Activated naive CD4-positive, alpha-beta T cell treated with anti-CD3 and anti-CD28 coated beads for 36 hours (primary cell): ENCODE measurements at places on chromosomes 3 and 15. TPM values are rescaled to one million over a fixed set of nuclear protein-coding genes. Genes with fewer than 3 reads are reported as not detected.

GRCh38 chr3:86420990-86421739, 569.8 kb downstream of the VGLL3 start:
- DNase-seq: no peak

DNA sequence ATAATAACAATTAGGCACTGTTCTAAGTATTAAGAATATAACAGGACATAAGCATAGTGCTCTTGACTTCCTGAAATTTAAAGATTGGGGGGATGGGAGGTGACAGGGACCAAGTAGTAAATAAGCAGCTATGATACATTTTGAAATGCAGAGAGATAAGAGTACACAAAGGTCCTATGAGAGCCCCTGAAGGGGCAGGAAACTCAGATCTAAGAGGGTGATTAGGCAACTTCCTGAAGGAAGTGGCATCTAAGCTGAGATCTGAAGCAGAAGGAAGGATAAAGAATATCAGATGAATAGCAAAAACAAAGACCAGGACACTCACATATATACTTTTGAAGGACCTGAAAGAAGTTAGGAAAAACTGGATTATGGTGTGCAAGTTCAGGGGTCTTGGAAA, 415.2 kb upstream of the FRG2C start:
- no peak for DNase-seq

GRCh38 chr15:63872759-63873510, 39.2 kb upstream of the HERC1 start:
- DNase-seq: no peak

DNA sequence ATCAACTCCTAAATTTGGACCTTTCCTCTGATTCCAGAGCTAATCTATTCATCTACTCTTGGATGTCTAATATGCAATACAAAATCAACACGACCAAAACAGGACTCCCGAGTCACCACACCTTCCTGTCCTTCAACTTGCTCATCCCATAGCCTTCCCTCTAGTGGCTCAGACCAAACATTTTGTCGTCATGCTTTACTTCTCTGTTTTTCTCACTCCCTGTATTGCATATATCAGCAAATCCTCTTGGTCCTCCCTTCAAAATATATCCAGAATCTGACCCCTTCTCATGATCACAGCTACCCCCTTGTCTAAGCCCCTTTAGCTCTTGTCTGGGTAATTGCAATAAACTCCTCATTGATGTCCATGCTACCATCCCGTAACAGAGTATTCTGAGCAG, 30.5 kb upstream of the DCP1A start:
- no peak for DNase-seq

- no peak for DNase-seq
These were observed 24.8 kb downstream of the REC114 start for GRCh38 chr15:73467758-73468157.

- peak; percentile 10 for DNase-seq
These were observed 1.7 kb upstream of the DNAJC17 start for GRCh38 chr15:40808861-40809450.

- DNase-seq: no peak
These were observed 353.5 kb upstream of the IL12A start for GRCh38 chr3:159635047-159635641.

DNA sequence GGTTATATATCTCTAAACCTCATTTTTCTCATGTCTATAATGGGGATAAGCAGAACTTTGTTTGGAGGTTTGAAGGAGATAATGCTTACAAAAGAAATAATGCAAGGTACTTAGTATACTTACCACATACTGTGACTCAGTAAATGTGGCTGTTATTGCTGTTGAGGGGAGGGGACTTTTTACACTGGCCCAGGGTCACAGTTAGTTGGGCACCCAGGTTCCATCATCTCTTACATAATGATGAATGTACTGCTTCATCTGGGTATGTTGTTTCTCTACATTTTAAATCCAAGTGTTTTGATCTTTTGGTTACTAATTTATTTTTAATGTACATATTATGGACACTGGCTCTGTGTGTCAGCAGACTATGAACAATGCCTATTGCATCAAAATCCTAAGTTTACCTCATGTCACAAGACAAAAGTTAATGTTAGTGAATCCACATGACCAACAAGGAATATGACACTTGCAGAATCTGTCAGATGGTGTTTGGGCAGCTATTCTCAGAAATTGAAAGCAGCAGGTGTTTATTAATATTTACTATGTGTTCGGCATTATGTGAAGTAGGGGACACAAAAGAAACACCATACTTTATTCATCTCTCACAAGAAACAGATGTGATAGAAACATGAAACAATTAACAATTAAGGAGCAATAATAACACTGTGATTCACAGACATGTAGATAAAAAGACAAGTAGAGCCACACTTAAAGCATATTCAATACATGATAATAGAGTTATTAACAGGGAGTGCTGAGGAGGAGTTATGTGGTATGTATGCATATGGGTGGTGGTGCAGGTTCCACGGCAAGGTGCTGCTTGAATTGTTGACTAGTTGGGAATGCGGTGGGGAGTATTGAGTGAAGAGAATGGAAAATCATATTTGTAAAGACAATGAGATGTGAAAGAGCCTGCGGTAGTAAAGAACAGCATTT, 109.7 kb downstream of the GALK2 start:
- no peak for DNase-seq

DNA sequence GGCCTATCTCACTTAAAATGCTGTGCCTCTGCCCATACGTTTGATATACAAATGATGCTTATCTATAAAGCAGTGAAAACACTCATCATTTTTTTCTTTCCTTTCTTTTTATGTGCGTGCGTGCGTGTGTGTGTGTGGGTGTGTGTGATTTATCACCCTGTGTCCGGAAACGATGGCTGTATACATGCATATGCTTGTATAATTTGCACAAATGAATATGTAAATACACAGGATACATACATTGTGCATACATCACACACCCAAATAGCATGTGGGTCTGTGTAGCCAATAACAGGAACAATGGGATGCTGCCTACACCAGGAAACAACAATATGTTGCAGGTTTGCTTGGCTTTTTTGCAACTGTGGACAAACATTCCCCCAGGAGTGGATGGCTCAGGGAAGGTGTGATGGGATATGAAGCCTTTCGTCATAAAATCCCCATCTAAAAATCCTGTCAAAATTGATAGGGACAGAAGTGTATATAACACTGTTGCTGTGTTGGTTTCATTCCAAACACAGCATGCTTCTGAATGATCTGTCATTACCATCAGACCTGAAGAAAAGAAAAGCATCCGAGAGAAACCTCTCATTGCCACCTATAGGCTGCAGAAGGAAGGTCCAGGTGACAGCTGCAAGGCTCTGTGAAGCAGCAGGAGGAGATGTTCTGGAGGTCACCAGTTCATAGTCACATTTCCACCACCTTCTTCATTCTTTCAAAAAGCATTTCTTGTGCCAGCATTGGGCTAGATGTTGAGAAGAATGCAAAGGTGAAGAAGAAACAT, 503.9 kb upstream of the NR2F2 start:
- no peak for DNase-seq

DNA sequence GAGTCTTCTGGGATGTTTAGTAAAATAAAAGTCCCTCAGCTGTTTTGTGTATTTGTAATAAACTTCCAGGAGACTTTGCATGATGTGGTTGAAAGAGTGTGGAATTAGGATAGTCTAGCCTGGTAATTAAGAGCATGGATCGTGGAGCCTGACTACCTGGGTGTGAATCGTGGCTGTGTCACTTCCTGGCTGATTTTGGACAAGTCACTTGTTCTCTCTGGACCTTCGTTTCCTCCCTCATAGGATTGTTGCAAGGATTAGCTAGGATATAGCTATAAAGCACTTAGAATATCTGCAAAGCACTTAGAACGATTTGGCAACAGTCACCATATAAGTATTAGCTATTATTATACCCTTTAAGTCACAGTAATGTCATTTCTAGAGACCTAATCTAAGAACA, 40.2 kb downstream of the SLMAP start:
- DNase-seq: no peak

- DNase-seq: peak; percentile 63
These were observed 27.0 kb downstream of the HMCES start for GRCh38 chr3:129305592-129306091.

GOLGA8J gene
- not detected for total RNA-seq

GPR15 gene
- 0.25 TPM for total RNA-seq

C3orf22 gene
- total RNA-seq: not detected

IRAK2 gene
- 6.9 TPM for total RNA-seq

GABRB3 gene
- total RNA-seq: 0.19 TPM

RAD51 gene
- total RNA-seq: 65.8 TPM

ITIH4 gene
- 1.6 TPM for total RNA-seq

IFRD2 gene
- 125 TPM for total RNA-seq

GPR27 gene
- total RNA-seq: 0.93 TPM
